ENCODE measurements at places on chromosomes 7 and 10.

DNA sequence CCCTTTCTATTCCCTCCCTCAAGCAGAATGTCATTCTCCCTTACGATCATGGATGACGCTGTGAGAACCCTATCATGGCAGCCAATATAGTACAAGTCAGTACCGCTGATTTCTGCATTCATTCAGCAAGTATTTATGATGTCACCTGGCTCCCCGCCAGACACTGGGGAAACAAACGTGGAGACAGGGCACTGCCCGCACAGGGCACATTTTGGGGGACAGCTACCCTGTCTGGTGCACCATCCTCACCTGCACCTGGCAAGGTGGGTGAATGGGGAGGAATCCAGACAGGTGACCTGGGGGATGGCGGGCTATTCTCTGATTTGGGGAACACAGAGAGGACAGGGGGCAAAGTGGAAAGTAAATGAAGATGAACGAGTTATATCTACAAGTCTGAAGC is 28.4 kb downstream of the MKI67 start:
- DNase-seq = no peak

- DNase-seq = no peak
Measured at GRCh38 chr7:37670436-37670835, 13.1 kb upstream of the GPR141 start.

GRCh38 chr7:12716134-12716681 is 28.8 kb downstream of the ARL4A start:
- no peak for DNase-seq

DNA sequence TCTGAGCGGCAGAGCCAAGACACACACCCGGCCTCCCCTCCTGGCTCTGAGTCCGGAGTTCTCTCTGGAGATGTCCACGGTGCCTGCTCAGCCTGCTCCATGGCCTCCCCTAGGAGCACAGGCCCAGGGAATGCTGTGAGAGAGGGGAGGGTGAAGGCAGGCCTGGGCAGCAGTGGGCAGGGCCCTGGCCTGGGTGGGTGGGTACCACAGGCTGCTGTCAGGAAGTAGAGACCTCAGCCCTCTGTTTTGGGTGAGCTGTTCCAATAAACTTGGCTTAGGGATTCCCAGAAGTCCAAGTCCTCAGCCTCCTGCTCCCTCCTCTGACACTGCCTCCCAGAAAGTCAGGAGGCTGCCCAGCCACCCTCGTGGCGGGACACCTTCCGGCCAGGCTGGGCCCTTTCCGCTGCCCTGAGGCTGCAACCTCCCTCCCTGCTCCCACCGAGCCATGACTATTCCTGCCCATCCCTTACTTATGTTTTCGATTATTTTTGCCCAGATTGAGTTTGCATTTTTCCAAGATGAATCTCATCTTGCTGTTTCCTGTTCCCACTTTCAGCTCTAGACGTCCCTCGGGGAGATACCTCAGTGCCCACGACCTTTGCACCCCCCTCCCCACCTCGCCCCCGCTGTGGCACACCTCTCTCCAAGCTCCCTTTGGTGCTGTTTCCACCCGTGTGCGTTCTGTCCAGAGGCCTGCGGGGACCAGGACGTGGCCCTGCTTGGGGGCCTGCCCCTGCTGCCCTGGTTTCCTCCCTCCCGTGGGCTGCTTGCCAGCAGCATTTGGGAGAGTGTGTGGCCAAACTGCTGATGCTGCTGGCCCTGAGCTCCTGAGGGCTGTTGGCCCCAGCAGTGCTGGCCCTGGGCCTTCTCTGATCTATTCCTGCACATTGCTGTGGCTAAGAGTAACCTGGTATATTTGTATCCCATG is 5.8 kb upstream of the POLM start:
- no peak for DNase-seq

GRCh38 chr10:103466734-103467133 is 8.0 kb upstream of the CALHM1 start:
- no peak for DNase-seq

DNA sequence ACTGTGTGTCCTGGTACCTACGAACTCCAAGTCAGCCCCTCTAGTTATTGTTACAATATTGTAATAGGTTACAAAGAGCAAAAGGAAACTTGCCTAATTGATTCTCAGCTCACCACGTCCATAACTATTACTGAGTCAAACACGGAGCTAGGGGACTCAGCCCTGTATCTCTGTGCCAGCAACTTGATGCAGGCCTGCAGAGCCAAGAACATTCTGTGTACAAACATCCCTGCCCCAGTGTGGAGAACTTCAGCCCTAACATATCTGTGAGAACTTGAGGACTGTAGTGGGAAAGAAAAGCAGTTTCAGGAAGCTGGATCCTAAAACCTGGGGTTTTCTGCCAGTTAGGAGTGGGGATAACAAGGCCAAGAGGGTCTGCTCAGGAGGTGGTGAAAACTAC is 114.9 kb upstream of the PRSS58 start:
- DNase-seq = no peak

GRCh38 chr10:114577133-114577532 is 80.9 kb downstream of the ABLIM1 start:
- no peak for DNase-seq

DNA sequence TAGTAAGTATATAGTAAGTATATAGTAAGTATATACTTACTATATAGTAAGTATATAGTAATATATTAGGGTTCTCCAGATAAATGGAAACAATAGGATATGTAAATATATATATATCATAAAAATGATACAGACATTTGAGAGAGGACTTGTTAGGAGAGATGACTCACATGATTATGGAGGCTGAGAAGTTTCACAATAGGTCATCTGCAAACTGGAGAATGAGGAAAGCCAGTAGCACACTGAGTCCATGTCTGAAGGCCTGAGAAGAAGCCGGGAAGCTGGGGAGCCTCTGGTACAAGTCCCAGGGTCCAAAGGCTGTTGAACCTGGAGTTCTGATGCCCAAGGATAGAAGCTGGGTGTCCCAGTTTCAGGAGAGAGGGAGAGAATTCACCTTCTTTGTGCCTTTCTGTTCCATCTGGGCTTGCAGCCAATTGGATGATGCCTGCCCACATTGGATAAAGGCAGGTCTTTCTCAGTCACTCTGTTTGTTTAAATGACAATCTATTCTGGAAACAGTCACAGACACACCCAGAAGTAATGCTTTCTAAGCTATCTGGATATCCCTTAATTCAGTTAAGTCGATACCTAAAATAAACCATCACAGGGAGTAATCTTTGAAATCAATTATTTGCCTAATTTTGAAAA is 205.5 kb upstream of the CDC14C start:
- no peak for DNase-seq

- DNase-seq = no peak
Measured at GRCh38 chr10:59817773-59818172, 64.5 kb upstream of the MRLN start.

- DNase-seq = no peak
Measured at GRCh38 chr10:84996580-84996979, 668.2 kb downstream of the CCSER2 start.

DNA sequence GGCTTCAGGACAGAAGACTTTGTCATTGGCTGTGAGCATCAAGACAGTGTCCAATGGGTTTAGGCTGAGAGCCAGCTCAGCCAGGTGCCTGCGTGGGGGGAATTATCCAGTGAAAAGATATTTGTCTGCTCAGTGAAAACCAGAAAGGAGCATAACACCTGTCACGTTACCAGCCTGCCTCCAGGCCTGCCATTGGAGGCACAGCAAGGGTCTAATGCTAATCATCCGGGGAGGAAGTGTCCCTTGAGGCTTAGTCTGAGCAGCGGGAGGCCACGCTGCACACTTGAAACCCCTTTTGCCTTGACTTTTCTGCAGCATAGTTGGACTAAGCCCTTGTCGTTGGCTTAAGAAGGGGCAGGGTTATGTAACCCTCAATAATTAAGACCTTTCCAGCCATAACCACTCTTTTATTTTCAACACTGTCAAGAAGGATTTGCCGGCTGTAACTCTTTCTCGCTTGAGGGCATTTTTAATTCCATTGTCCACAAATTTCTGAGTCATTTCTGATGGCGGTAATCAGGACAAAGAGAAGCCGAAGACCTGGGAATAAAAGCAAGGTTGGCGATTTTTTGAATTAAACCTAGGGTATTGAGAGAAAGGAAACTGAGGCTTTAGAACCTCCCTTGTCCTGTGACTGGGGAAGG is 639.6 kb upstream of the FOXK1 start:
- DNase-seq = no peak
